Renal cortex interstitium (tissue), 15 donors: ENCODE measurements at places on chromosomes 4 and X. TPM values are rescaled to one million over a fixed set of nuclear protein-coding genes. Genes with fewer than 3 reads are reported as not detected.
A peak's percentile ranks its signal among the peaks of the same experiment; 100 is the strongest.

GRCh38 chr4:167221084-167221483 lies 13.2 kb downstream of the SPOCK3 start:
- no peak for DNase-seq

- no peak for DNase-seq
These were observed 88.2 kb upstream of the USP9X start for GRCh38 chrX:40996886-40997530.

- no peak for DNase-seq
These were observed 10.4 kb downstream of the FRG2 start for GRCh38 chr4:190016369-190017289.

GRCh38 chrX:77447653-77448569 lies 722 bp downstream of the FGF16 start:
- no peak for DNase-seq

DNA sequence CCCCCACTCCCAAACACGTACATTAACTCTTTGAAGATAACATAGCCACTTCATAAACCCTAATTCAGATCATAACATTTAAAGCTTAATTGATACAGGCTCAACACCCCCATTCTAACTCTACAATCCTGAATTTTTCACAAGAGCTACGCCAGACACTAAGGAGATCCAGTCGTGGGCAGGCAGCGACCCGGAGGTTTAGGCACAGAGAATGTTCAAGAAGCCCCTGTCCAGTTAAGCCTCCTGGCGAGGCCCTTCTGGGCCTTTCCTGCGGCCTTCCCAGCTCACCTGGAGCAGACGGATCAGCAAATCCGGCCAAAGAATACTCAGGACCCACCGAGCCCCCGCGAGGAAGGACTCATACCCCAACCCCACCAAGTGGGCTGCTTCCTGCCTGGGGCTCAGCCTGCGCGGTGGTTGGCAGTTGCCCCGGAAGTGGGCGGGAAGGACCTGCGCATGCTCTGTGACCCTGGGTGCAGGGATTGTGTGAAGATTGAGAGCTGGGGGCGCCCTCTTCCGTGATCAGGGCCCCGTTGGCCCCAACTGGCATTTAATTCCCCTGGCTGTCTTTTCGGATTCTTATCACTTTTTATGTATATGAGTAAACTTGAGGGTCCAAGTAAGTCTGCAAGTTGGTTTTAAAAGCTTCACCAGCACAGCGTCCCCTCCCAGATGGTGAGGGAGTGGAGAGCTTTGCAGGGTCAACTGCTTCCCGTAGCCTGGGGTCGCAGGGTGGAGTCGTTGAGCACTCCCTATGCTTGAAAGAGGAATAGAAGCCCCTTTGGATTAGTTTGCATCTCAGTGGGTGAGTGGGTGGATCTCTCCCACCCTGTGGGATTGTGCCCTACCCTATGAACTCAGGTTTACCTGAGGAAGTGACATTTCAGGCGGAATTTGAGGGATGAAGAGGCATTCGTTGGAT lies at the start of gene TRIM61:
Gene TRIM61, minus strand, starts transcription at position 415 of the 922 bp plus-strand sequence. CDS start 7,655 bp downstream, outside the sequence.
- peak; percentile 26 for DNase-seq

Gene SMIM31
- polyA plus RNA-seq, result 0.29 TPM

- no peak for DNase-seq
These were observed 2.6 kb upstream of the WWC2 start for GRCh38 chr4:183096276-183096965.

- no peak for DNase-seq
These were observed 184.8 kb downstream of the ARHGAP24 start for GRCh38 chr4:85659610-85660218.

Gene CYTL1
- 8.6 TPM for polyA plus RNA-seq

DNA sequence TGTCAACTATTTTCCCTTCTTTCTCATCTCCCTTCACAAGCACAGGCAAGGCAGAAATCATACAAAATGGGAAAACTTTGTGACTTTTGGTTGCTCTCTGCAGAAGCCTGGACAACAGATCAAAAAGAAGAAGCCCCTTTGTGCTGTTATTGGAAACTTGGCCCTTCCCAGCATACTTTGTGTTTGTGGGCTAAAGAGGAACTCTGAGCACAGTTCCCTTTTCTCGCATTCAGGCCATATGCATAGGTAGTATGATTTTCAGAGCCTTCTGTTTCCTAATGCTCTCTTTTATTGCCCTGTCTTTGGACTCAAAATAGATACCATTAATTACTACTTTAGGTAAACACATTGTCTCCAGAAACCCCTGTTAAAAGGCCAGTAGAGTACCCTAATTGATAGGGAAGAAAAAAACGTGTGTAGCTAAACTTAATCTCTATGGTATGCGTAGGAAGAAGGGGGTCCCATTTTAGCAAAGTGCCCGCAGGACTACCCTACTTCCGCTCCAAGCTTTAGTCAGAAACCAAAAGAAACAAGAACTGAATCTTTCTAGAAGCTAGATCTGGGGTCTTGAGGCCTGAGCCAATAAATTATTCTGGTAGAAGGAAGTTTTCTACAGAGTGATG lies 26.6 kb downstream of the VSIG4 start:
- no peak for DNase-seq

- DNase-seq, result no peak
These were observed 422.3 kb downstream of the MAPK10 start for GRCh38 chr4:85937507-85937906.

DNA sequence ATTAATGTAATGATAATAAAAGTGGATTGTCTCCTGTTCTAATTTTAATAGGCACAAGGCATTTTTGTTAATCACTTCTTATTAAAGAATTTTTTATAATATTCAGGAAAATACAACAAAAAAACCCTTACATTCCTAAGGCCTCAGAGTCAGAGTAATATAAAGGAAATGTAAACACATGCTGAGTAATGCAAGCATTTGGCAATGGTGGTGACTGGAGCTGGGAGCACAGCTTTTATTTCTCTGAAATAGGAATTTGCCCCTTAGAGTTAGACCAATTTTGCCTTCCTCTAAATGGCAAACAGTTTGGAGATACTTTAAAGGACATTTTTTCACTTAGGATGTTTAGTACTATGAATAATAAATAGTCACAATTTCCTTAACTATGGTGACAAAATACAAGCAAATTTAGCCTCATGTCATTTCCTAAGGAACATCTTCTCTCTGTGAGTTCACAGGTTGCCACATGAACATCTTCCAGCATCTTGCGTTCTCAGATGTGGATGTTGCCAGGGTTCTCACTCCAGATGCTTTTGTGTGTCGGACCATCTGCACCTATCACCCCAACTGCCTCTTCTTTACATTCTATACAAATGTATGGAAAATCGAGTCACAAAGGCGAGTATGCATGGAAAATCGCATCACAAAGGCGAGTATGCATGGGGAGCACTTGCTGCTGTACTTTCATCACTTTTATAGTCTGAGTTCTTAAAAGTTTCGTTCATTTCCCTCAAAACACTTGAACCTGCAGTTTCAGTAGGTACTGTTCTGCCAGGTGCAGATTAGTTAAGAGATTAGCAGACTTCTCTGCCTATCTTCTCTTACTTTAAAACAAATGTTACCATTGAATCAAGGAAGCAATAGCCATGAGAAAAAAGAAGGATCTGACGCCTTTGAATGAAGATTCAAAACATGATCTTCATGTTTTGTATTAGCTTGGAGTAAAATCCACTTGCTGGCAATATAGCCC lies 15.9 kb upstream of the F11 start:
- no peak for DNase-seq

DNA sequence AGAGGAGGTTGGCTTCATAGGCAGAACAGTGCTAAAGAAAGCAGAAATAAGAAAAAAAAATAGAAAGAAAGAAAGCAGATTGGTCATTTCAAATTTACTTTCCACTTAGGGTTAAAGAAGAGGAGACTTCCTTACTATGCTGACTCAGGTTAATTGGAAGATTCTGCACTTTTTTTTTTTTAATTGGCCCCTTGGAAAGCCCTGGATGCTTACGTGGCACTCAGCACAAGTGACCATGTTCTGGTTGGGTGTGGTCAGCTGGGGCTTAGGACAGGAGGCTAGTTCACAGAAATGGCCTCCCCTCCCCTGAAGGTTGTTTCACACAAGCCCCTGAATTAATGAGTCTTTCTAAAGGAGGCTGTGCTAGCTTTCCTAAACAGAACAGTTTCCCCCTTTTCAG lies 14.5 kb downstream of the MAGEA9B start:
- no peak for DNase-seq

- no peak for DNase-seq
These were observed 26.3 kb upstream of the ARMCX2 start for GRCh38 chrX:101685923-101686322.

GRCh38 chrX:153514259-153514658 lies 3.2 kb upstream of the ATP2B3 start:
- DNase-seq, result no peak

DNA sequence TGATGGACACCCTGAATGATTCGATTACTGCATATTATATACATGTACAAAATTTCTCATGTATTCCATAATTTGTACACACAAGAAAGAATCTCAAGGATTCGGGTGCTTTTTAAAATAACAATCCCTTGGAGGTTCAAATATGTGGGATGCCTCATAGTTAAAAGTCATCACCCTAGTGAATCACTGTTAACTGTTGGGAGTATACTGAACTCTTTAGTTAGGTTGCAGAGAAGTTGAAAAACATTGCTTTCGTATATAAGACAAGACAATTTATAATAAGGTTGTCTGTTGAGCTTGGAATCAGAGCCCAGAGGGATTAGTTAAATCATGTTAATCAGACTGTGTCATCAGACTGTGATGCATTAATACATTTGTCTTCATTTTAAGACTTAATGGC lies 15.6 kb downstream of the DCK start:
- no peak for DNase-seq

GRCh38 chr4:21710179-21710835 lies 238.3 kb downstream of the KCNIP4 start:
- no peak for DNase-seq

GRCh38 chrX:110125446-110126162 lies 122.7 kb downstream of the TMEM164 start:
- DNase-seq, result no peak

GRCh38 chr4:180542445-180543100 lies 1700.6 kb upstream of the TENM3 start:
- no peak for DNase-seq

- no peak for DNase-seq
These were observed 50.0 kb downstream of the NOP14 start for GRCh38 chr4:2913168-2913567.

Gene PRDM8
- polyA plus RNA-seq, result 2.6 TPM

Gene PRRG3
- polyA plus RNA-seq, result 4.8 TPM

DNA sequence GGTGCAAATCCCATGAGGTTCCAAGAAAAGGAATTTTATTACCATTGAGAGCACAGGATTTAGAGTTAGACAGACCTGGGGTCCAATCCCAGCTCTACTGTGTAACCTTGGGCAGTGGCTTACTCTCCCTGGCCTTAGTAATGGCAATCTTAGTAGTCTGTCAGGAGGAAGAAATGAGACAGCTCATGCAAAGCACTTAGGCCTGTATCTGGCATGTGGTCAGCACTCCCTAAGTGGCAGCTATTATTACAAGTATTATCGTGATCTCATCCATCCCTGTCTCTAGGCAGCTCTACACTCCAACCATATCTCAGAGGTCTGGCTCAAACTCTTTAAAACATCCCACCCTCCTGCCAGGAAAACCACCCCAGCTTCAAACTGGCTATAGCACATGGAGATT lies 129.6 kb upstream of the NALF2 start:
- no peak for DNase-seq

- DNase-seq, result no peak
These were observed 128.4 kb downstream of the ZMAT1 start for GRCh38 chrX:101803451-101803850.

Gene TRAM1L1
- 16.1 TPM for polyA plus RNA-seq

Gene GASK1B
- polyA plus RNA-seq, result 36.1 TPM
